ENCODE measurements at places on chromosomes 2 and 18.
A peak's percentile ranks its signal among the peaks of the same experiment; 100 is the strongest.

GRCh38 chr2:216388046-216388884 lies 16.0 kb upstream of the MARCHF4 start:
- DNase-seq = peak; percentile 41

GRCh38 chr18:75276818-75277609 lies 66.4 kb downstream of the TSHZ1 start:
- DNase-seq = no peak

DNA sequence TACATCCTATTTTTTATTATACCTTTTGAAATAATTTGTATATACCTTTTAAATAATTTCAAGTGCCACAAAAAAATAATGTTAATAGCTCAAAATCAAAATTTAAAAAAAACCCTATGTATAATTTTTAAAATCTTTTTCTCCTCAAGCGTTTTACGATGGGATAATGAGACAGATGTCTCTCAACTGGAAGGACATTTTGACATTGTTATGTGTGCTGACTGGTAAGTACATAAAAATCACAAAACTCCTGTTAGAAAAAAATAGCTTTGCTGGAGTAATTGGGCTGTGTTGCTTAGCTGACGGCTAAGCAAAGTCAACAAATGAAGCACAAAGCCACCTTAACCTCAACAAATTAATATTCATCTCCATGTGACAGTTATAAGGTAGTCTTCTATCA lies 198.0 kb upstream of the SIX3 start:
- DNase-seq = no peak

GRCh38 chr18:34386803-34387202 lies 162.1 kb upstream of the NOL4 start:
- no peak for DNase-seq

GRCh38 chr2:111238296-111238695 lies 117.6 kb downstream of the BCL2L11 start:
- no peak for DNase-seq

DNA sequence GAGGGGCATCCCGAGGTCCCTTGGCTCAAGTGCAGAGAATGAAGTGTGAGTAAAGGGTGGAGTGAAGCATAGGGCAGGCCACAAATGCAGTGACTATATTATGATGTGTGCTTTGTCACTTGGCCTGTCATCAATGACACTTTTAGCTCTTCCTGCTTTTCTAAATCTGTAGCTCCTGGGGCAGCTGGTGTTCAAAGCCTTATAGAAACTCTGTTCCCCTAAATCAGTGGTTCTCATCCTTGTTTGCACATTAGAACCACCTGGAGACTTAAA lies 135.6 kb upstream of the LGALSL start:
- DNase-seq = no peak

GRCh38 chr18:36296650-36297416 lies 680 bp upstream of the FHOD3 start:
- DNase-seq = no peak

- DNase-seq = no peak
Observed at GRCh38 chr2:82527124-82527523, 1932.0 kb downstream of the SUCLG1 start.

- no peak for DNase-seq
Observed at GRCh38 chr2:187435078-187435477, 13.0 kb downstream of the CALCRL start.

DNA sequence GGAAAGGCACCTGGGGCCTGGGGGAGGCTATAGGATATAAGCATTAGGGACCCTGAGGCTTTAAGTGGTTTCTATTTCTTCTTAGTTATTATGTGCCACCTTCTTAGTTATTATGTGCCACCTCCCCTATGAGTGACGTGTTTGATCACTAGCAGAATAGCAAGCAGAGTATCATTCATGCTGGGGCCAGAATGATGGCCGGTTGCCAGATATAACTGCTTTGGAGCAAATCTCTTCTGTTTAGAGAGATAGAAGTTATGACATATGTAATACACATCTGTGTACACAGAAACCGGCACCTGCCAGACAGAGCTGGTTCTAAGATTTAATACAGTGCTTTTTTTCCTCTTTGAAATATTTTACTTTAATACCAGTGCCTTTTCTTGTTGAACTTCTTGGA lies 29.4 kb downstream of the LIPG start:
- DNase-seq = no peak

GRCh38 chr2:47299555-47299954 lies 103.4 kb upstream of the MSH2 start:
- no peak for DNase-seq

GRCh38 chr2:158315803-158316414 lies 140.6 kb downstream of the CCDC148 start:
- DNase-seq = no peak

- DNase-seq = no peak
Observed at GRCh38 chr2:75290600-75291150, 91.4 kb upstream of the TACR1 start.

DNA sequence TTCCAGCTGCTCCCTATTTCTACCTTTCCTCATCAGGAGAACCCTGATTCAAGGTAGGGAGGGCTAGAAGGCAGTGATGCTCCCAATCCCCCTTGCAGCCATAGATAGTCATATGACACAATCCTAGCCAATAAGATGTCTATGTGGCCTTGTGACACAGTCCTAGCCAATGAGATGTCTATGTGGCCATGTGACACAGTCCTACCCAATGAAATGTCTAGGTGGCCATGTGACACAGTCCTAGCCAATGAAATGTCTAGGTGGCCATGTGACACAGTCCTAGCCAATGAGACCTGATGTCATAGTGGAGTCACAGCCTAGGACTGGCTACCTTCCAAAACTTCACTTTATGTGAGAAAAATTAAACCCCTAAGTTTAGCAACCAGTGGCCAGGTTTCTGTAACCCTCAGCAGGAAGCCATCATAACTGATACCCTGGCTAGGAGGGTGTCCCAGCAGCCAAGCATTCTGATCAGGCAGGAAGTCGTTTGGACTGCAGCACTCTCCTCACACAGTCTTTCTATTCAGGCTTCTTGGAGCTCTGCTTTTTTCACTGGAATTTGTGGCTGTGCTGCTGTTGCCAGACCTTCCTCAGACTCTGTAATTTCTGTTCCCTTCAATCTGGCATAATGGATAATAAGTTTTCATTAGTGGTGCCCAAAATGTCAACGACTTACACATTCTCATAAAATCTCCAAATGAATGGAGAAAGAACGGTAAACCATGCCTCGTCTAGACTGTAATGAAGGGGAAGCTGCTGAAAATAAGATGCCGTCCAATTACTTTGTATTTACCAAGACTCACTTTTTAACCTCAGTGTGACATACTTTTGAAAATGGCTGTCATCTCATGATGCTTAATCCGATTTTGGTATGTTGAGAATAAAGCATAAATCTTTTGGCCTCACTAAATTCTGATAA lies 165.0 kb upstream of the NCKAP5 start:
- no peak for DNase-seq

- no peak for DNase-seq
Observed at GRCh38 chr2:71595569-71595968, 142.2 kb downstream of the DYSF start.
